Aorta (tissue), 5 donors: ENCODE measurements at places on chromosomes 13 and 19. TPM values are rescaled to one million over a fixed set of nuclear protein-coding genes. Genes with fewer than 3 reads are reported as not detected.

GRCh38 chr13:28820099-28821051 lies at the start of gene MTUS2:
TSS of gene MTUS2 (plus strand) at chr13:28820339.
- DNase-seq, result no peak
- H3K4me3 ChIP-seq, result peak within 1 kb of the TSS; percentile 90
- peak within 1 kb of the TSS; percentile 24 for H3K27ac ChIP-seq
- H3K4me1 ChIP-seq, result peaks cover 3% of the 10 kb centered on the region

- no peak overlapping the region for H3K4me3 ChIP-seq
- H3K27ac ChIP-seq, result no peak overlapping the region
- no peak for DNase-seq
Measured at GRCh38 chr13:105952973-105953290, 582.5 kb downstream of the EFNB2 start.

DNA sequence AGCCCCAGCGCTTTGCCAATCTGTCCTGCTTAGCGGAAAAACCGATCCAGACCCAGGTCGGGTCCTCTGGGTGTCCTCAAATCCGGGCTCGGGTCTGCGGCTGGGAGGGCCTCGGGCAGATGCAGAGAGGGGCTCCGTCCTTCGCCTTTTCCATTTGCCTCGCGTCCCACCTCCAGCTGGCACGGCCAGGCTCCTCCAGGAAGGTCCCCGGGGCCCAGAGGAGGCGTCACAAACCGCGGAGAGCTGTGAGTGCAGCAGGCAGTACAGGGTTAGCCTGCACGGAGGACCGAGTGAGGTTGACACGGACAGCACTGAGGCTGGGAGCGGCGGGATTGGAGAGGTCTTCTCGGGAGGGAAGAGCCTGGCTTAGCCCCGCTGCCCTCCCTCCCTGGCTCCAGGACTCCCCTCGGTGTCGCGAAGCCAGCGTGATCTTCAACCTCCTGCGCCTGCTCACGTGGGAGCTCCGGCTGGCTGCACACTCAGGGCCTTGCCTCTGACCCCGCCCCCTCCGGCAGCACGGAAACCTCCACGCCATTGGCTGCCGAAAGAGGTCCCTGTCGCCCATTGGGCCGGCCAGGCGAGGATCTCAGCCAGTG lies 2.8 kb upstream of the IFNL2 start:
- no peak overlapping the region for H3K4me3 ChIP-seq
- H3K4me1 ChIP-seq, result no peaks in the 10 kb centered on the region

DNA sequence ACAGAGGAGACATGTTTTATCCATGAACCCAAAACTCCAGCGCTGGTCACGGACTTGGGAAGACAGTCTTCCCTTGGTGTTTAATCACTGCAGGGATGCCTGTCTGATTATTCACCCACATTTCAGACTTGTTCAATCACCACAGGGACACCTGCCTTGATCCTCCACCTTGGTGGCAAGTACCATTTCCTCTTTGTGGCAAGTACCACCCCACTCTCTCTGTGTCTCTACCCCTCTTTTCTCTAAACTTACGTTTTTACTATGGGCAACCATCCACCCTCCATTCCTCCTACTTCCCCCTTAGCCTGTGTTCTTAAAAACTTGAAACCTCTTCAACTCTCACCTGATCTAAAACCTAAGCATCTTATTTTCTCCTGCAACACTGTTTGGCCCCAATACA lies 16.8 kb downstream of the ZNF83 start:
- H3K4me3 ChIP-seq, result no peak overlapping the region
- H3K27ac ChIP-seq, result no peak overlapping the region
- no peaks in the 10 kb centered on the region for H3K4me1 ChIP-seq
- no peaks in the 10 kb centered on the region for H3K27me3 ChIP-seq

DNA sequence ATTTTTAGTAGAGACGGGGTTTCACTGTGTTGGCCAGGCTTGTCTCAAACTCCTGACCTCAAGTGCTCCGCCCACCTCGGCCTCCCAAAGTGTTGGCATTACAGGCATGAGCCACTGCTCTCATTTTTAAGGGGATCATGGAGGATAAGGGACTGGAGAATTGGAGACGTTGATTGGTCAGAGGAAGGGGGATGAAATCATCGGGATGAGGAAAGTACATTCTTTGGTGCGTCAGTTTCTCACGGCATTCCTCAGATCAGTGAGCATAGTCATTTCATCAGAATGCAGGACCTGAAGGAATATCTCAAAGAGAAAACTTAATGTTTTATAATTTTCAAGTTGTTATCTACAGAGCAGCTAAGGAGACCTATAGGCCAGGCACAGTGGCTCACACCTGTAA lies 14.0 kb downstream of the ZNF114 start:
- no peak overlapping the region for H3K4me3 ChIP-seq
- no peaks in the 10 kb centered on the region for H3K36me3 ChIP-seq
- H3K4me1 ChIP-seq, result no peaks in the 10 kb centered on the region
- peaks cover 3% of the 10 kb centered on the region for H3K27me3 ChIP-seq
- H3K27ac ChIP-seq, result no peak overlapping the region

DNA sequence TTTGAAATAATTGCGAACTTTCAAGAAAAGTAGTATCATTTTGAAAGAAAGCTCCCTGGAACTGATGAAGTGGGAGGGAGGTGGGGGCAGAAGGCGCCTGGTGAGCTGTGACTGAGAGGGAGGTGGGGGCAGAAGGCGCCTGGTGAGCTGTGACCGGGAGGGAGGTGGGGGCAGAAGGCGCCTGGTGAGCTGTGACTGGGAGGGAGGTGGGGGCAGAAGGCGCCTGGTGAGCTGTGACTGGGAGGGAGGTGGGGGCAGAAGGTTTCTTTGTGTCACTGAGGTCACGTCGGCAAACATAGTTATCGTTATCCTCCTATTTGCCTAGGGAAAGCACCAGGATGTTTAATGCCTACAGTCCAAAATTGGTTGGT lies 24.2 kb downstream of the C2CD4C start:
- DNase-seq, result no peak
- H3K27me3 ChIP-seq, result no peaks in the 10 kb centered on the region
- no peaks in the 10 kb centered on the region for H3K4me1 ChIP-seq
- H3K4me3 ChIP-seq, result no peak overlapping the region

DNA sequence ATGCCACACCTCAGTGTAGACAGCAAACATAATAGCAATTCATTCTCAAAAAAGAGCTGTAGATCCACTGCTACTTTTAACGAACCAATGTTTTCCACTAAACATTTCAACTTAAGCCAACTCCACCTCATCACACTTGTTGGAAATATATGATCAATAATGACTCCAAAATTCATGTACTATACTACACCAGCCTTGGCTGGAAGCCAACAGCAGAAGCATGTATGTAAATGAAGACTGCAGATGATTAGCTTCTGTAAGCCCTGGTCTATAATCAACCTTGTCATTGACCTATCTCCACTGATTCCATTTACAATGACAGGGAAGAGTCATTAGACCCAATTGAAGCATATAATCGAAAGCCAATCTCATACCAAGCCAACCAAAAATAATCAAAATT lies 71.7 kb downstream of the STK24 start:
- no peaks in the 10 kb centered on the region for H3K36me3 ChIP-seq
- H3K27ac ChIP-seq, result no peak overlapping the region
- DNase-seq, result no peak
- H3K27me3 ChIP-seq, result no peaks in the 10 kb centered on the region

DNA sequence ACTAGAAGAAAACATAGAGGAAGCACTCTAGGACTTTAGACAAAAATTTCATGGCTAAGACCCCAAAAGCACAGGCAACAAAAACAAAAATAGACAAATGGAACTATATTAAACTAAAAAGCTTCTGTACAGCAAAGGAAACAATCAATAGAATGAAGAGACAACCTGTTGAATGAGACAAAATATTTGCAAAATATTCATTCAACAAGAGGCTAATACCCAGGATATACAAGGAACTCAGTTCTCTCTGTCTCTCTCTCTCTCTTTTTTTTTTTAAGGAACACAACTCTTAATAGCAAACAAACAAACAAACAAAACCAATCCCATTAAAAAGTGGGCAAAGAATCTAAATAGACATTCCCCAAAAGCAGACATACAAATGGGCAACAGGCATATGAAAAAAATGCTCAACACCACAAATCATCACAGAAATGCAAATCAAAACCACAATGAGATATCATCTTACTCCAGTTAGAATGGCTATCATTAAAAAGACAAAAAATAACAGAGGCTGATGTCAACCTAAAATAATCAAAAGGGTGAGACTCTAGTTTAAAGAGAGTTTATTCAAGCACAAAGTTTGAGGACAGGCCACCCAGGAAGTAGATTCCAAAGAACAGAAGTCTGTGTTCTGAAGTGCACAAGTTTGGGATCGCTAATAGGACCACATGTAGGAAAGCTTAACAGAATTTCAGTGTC lies 27.1 kb upstream of the SLC7A9 start:
- no peak for DNase-seq
- H3K36me3 ChIP-seq, result peaks cover 7% of the 10 kb centered on the region
- no peak overlapping the region for H3K4me3 ChIP-seq
- no peak overlapping the region for H3K27ac ChIP-seq
- H3K4me1 ChIP-seq, result no peaks in the 10 kb centered on the region

TMEM238 gene
- total RNA-seq, result 0.94 TPM

SIGLEC10 gene
- 4.6 TPM for total RNA-seq
